Panc1 (cell line): ENCODE measurements at places on chromosomes 16 and 17. TPM values are rescaled to one million over a fixed set of nuclear protein-coding genes. Genes with fewer than 3 reads are reported as not detected.

TMC8 gene
- 1.4 TPM for total RNA-seq

SLC9A5 gene
- total RNA-seq: 1.7 TPM

GH1 gene
- not detected for total RNA-seq

UTS2R gene
- total RNA-seq: 0.39 TPM

CDK3 gene
- total RNA-seq: 11.9 TPM

BIRC5 gene
- total RNA-seq: 119 TPM

CRHR1 gene
- total RNA-seq: 0.15 TPM

SOST gene
- total RNA-seq: not detected
